ENCODE measurements at places on chromosomes 2 and 18. TPM values are rescaled to one million over a fixed set of nuclear protein-coding genes. Genes with fewer than 3 reads are reported as not detected.

- no peak for DNase-seq
Observed at GRCh38 chr2:44388877-44389276, 27.1 kb downstream of the CAMKMT start.

GRCh38 chr18:73452866-73453265, 585.1 kb upstream of the NETO1 start:
- no peak for DNase-seq

DNA sequence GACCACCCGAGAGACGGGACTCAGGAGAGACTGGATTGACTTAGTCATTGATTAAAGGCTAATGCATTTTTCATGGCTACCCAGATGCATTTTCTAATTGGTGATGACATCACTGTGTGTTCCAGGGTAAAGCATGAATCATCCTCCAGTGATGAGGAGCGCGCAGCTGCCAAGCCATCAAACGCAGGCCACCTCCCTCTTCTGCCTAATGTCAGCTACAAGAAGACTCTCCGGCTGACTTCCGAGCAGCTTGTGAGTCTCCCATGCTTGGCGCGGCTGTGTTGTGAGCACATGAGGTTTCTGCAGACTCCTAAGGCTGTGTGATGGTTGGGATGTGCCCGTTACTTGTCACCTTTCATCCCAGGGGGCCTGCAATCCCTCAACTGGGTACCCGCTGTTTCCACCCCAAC, 56.4 kb downstream of the LPIN1 start:
- DNase-seq, result no peak

DNA sequence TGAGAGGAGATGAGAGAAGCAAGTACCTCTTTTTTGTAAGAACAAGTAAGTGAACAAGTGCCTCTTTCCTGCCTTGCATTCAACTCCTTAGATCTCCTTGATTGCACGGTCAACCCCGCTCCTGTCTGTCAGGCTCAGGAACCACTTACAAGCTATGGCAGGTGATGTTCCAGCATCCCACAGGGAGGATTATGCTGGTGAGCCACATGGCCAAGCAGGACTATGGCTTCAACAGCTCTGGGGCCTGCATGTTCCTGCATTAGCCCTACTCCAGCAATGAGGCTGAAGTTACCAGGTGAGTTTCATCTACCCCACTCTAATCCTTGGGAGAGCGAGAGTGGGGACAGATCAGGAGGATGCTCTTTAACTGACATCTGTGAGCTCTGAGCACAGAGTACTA, 29.5 kb downstream of the TTC32 start:
- DNase-seq, result no peak

FBXO15 gene
- 4.7 TPM for polyA plus RNA-seq

TBC1D8 gene
- 44.2 TPM for polyA plus RNA-seq

Measured in left renal pelvis (tissue), 4 donors.